Glomerular endothelial cell (primary cell): ENCODE measurements at places on chromosomes 2 and 18.

DNA sequence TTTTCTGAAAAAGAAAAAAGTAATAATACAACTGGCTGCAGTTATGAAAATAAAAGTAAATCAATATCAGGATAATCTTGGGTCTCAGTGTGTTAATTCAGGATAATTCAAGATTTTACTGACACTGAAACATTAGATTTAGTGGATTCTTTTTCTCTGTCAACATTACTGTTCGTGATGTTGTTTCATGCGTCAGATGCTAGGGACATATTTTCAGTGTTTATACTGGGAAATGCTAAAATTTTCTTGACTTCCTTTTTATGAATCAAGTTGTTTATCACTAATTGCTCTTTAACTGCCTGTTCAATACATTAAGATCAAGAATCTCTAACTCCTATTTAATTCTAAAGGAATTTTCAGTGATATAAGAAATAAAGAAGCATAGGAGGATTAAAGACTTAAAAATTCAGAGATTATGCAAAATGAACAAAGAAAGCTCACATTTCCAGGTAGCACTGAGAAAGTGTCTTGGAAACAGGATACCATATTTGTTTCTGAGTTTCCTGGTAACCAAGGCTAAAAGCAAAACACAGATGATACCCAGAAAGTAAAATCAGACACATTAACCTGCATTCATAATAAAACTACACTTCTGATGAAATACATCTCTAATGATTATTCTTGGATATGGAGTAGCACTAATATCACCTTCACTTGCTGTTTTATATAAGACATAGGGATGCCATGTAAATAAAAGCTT lies 174.0 kb downstream of the ARL4C start:
- DNase-seq = no peak

DNA sequence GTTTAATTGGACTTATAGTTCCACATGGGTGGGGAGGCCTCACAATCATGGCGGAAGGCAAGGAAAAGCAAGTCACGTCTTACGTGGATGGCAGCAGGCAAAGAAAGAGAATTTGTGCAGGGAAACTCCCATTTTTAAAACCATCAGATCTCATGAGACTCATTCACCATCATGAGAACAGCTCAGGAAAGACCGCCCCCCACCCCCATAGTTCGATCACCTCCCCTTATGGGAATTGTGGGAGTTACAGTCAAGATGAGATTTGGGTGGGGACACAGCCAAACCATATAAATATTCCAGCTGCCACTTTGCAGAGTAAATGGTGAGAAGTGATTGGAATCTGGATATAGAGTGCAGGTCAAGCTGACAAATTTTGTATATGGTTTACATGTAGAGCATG lies 187.4 kb downstream of the ARL4C start:
- no peak for DNase-seq

DNA sequence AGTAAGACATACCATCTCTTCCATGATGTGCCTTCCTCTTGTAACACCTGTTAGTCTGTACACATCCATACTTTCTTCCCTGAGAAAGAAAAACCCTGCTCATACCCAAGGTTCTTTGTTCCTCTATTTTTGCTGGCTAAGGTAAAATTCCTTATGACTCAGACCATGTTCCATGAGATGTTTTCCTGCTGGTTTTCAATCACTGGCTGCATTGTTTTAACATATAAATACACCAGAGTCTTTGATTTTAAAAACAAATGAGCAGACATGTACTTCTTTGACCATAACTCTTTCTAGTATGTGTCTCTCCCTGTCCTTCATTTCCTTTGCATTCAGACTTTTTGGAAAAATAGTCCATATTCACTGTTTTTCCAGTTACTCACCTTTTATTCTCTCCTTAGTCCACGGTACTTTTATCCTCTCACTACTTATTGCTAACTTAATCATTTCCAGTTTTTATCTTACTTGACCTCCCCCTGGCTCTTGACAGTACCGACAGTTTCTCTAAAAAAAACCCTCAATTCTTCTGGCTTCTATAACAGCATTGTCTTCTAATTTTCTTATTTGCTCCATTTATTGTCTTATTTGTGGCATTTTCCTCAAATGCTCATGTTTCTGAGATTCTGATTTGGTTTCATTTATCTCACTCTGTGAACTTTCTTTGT lies 4.3 kb downstream of the VAPA start:
- peak; percentile 71 for DNase-seq

DNA sequence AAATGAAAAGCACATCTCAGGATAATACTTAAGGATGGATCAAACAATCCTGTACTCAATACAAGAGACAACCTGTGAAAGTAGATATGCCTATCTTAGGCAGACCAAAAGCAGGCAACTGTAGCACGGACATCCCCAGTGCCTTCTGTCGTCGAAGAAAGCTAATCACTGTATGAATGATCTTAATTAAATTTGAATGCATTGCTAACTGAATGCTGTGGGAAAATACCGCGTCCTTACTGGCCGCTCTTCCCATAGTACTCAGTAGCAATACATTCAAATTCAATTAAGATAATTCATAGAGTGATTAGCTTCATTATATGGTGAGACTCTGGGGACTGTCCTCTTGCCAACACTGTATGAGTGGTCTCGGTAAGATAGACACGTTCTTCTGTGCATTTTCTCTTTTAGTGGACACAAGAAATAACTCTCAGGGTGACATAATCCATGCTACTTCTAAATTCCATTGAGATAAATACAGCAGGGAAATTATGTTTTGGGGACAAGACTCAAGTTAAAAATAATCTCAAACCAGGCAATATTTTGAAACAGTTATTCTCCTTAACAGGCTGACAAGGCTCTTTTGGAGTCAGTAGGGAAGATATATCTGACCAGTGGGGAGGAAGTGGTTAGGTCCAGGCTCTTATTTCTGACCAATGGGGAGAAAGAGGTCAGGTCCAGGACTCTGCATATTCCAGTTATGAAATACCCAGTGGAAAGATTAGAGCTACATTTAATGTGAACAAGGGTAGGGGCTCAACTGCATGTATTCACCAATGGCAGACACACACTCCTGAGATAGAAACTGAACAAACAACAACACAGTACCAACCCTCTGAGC lies 97.3 kb downstream of the DOCK10 start:
- DNase-seq = no peak

- no peak for DNase-seq
Measured at GRCh38 chr2:7012141-7012764, 95.0 kb downstream of the RNF144A start.

DNA sequence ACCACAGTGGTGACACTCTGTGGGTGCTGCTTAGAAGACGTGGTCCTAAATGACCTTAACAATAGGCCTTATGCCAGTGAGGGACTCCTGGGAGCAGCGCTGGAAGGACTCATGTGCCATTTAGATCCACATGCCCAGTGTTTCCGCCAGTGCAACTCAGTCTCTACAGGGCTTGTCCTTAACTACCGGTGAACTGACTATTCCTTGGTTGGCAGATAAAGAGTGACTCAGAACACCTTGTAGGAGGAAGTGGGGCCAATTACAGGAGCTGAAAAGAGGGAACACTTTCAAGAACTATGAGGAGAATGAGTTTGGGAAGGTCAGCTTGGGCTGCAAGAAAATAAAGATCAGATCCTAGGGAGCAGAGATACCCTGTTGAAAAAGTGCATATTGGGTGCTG lies 1.8 kb upstream of the CDK5R2 start:
- DNase-seq = no peak

DNA sequence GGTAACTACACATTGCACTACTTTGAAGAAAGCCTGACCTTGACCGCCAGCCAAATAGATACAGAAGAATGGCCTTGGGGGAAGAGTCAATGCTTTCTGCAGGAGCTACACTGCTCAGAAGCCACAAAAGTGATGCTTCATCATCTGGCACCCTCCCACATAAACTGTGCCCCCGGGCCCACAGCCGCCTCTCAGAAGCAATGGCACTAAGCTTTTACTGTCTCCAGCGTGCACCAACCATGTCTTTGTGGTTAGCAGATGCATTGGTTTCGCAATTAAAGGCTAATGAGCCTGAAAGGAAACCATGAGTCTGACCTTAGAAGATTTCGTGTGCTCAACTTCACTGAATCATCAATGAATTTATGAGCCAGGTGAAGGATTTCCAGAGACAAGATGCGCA lies 209.4 kb upstream of the TRIB2 start:
- no peak for DNase-seq

DNA sequence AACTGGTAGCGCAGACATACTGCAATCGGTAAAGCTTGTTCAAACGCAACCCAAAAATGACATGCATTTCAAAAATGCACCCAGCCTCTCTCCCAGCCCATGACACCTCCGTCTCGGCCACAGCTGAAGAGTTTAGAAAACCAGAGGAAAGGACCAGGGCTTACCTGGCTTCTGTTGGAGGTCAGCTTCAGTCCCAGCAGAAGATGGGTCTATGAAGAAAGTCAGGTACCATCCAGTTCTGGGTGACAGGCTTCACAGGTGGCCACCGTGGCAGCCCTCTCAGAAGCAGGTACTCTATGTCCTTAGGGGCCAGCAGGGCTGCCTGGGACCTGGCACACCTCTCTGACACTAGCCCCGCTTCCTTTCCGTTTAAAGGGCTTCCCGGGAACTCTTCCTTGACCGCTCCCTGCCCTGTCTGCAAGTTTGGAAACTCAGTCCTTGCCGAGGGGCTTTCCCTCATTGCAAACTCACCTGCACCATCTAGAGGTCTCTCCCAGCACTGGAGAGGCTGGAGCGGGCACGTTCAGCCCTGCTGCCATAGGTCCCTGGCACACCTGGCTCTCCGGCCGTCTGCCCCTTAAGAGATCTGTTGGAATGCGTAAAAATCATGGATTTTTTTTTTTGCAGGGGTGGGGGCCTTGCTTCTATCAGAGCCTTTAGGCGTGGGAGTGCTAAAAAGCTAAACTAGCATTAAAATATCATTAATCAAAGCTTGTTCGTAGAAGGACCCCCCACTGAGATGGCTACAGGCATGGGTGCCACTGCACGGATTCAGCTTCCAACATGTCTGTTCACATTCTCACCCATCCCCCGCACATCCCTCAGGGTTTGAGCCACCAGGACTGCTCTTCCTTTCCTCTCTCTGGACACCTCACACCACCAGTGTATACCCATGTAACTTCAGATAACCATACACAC lies at the start of gene EDAR:
Gene EDAR, minus strand, starts transcription at position 425 of the 918 bp plus-strand sequence. CDS start 58,206 bp downstream, outside the sequence.
- DNase-seq = no peak

DNA sequence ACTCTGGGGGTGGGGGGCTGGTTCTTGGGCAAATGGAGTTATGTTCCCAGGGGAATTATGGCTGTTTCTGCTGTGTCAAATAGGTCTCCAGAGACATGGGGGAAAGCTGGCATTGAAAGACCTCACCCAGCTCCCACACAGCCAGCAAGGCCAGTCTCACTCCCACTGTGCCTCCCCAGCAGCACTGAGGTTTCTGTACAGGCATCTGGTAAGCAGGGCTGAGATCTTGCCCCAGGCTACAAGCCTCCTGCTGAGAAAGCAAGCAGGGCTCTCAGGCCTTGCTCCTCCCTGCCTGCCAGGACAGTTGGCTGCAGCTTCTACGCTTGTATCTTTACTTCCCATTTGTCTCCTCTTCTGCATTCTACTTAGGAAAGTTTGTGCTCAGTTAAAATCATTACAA lies 50.5 kb upstream of the FHOD3 start:
- no peak for DNase-seq

- no peak for DNase-seq
Measured at GRCh38 chr2:39499336-39499735, 62.3 kb upstream of the MAP4K3 start.

DNA sequence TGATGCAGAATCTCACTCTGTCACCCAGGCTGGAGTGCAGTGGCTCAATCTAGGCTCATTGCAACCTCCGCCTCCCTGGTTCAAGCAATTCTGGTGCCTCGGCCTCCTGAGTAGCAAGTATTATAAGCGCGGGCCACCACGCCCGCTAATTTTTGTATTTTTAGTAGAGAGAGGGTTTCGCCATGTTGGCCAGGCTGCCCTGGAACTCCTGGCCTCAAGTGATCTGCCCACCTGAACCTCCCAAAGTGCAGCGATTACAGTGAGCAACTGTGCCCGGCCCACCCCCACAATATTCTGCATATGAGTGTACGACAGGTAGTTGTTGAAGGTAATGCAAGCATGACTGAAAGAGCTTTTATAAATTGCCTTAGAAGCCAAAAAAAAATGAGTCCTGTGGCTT lies 1.2 kb downstream of the WDR75 start:
- no peak for DNase-seq

DNA sequence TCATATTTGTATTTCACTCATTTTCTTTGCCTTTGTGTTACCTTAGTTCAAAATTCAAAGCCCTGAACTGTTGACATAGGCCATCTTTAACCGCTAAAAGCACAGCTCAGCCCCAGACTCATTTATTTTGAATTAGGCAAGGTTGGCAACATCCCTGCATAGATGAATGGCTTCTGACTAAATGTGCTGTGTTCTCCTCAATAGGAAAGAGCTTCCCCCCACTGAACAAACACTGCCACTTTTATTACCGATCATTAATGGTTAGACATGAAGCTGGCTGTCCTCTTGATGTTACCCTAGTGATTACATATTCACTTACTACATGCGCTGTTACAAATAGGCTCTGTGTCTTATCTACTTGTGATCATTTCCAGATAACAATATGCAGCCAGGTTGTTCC lies 170.7 kb downstream of the ADCYAP1 start:
- no peak for DNase-seq

- DNase-seq = no peak
Measured at GRCh38 chr2:52931660-52932059, 835.9 kb upstream of the CHAC2 start.

GRCh38 chr2:17538022-17538843 lies 2.3 kb upstream of the VSNL1 start:
- no peak for DNase-seq

- no peak for DNase-seq
Measured at GRCh38 chr2:215535741-215536140, 99.9 kb upstream of the FN1 start.

DNA sequence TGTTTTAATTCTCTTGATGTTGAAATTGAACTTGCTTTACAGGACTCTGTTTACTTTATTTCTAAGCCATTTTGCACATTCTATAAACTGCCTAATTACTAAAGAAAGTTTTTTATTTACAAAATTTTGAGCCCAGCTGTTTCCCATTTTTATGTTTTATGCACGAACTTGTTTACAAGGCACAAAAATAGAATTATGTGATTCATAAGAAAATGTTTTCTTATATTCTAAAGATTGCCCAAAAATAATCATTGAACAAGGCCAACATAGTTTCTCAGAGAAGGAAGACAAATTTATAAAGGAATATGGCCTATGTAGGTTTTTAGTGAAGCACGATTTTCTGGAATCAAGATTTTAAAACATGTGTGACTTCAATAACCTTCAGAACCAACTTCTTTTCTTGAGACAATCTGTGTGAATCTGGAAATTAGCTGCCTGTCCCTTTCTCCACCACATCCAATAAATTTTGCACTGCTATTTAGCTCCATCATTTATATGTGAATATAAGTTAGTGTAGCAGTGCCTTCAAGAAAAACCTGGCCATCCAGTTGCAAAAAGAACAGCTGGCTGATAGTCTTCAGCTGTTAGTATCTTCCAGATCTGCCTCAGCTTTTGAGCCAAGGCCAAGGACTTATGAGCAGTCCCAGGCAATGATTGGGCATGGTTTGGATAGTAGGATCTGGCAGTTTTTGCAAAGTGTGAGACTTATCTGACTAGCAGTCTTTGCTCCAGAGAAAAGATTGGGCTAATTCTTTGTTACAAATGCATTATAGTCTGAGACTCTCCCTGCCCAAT lies 253.2 kb upstream of the COL3A1 start:
- DNase-seq = no peak
